ENCODE measurements at places on chromosomes 13 and 19.

DNA sequence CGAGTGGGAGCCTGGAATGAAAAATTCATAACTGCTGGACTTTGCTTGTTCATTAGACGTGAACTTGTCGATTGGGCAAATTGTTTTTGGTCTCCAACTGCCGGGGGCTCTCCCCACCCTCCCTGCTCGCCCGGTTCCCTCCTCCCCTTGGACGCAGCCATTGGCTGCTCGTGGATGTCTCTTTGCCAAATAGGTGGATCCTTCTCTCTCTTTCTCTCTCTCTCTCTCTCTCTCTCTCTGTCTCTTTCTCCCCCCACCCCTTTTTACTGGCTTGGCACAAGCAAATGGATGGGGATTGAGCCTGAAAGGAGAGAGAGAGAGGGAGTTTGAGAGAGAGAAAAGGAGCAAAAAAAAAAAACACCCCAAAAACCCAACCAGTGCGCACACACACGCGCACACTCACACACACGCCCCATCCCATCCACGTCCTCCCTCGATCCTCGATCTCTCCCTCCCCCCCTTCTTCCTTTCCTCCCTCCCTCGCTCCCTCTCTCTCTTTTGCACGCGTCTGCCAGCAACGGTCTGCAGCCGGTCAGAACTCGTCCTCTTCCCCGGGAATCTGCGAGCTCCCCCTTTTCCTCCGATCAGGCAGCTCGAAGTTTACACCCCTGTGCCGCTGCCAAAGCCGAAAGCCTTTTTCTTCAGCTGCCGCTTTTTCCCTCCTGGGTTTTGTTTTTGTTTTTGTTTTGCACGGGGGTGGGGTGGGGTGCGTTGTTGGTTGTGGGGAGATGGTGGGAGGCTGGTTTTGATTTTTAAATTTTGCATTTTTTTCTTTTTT, 27.8 kb downstream of the NFIX start:
- peak; percentile 61 for DNase-seq

- DNase-seq, result no peak
These were observed 7.5 kb upstream of the TNFSF14 start for GRCh38 chr19:6677495-6677882.

DNA sequence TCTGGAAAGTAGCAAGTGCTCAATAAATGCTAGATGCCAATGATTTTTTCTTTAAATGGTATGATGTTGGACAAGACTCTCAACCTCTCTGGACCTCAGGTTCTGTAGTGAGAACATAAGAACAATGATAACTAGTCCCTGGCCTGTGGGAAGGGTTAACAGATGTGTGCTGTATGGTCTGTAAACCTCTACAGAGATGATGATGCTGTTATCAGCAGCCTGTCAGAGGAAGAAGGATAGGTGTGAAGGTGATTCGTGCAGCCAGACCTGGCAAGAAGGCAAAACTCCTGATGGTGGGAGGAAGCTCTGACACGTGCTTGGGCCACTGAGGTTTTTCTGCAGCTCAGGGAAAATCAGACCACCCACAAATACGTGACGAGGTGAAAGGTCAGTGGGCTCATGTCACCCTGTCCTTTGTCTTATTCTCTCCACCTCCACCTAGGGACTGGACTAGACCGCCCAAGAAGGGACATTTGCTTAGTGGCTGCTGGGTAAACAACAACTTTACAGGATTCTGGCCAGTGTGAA, 36.7 kb upstream of the UBL3 start:
- DNase-seq, result no peak

GRCh38 chr19:18682807-18683108, 722 bp upstream of the CRTC1 start:
- DNase-seq, result no peak

DNA sequence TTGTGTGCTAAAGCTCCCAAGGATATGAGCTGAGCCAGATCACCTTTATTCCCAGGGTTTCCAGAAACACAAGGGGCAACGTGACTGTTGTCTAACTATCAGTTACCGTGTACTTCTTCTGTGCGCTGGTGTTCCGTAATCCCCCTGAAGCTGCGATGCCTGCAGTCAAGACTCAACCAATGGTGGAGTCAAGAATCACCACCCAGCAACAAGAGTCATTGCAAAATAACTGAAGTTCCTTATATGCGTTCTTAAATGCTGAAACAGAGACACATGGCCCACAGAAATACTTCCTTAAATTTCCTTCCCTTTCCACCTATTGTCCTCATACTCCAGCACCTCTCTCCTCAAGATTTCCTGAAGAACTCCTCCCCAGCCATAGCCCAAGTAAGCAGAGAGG, 200.2 kb downstream of the KATNAL1 start:
- DNase-seq, result no peak

DNA sequence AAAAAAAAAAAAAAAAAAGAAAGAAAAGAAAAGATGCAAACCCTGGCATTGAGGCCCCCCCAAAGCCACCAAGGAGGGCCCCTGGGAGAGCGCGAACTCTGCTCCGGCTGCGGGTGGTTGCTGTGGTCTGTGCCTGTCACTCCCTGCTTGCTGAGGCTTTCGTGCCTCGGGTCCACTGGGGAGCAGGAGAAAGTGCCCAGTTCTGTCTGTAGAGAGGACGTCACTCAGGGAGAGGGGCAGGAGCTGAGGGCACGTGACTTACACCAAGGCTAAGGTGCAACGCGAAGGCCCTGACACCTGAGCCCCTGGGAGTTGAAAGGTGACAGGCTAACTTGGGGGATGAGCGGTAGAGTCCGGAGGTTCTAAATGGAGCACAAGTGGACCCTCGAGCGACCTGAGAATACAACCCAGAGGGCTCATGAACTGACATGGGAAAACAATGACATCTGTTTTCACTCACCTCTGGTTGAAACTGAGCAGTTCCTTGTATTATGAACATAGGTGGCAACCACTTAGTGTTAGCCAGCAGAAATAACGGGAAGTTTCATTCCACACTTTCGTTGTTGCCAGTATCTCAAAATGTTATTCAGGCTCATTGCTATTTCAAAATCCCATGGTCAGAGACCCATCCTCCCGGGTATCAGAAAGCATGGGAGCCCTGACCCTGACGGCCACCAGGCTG, 69.2 kb upstream of the TM9SF2 start:
- no peak for DNase-seq

DNA sequence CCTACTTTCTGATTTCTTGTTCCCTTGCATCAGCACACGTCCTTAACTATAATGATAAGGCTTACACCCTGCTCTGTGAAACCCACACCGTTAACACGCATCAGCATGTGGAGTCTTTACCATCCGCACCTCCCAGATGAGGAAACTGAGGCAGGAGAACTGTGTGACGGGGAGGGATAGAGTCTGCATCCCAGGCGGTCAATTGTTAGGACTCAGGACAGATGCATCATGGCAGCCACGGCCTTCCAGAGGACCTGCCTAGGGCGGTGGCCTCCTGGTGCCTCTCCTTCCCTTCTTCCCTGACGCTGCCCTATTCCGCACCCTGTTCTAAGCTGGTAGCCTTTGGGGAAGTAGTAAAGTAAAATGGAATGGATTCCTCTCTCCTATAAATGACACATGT, 326.0 kb downstream of the TEX29 start:
- no peak for DNase-seq

- peak; percentile 56 for DNase-seq
These were observed 14.0 kb downstream of the ARHGAP33 start for GRCh38 chr19:35789195-35789977.

DNA sequence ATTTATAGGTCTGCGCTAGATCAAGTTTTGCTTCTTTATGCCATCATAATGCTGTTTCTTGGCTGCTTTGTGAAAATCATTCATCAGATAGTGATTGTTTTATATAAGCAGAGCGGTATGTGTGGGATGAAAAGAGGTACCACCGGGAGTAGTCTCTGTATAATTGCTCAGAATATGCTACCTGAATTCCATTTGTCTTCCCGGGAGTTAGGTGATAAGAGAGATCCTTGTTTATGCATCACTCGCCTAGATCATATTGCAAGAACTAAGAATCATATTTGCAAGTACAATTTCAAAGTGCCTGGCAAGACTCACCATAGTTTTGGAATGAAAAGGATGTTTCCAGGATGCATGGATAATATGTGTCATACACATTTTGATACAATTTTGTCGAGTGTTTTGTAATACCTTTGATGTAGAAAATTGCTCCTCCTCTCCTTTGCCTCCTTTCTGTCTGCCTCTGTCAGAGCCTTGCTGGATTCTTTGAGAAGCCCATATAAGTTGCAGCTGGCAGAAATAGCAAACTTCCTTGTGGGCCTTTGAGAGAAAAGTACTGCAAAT, 1306.0 kb upstream of the SLC10A2 start:
- DNase-seq, result no peak

DNA sequence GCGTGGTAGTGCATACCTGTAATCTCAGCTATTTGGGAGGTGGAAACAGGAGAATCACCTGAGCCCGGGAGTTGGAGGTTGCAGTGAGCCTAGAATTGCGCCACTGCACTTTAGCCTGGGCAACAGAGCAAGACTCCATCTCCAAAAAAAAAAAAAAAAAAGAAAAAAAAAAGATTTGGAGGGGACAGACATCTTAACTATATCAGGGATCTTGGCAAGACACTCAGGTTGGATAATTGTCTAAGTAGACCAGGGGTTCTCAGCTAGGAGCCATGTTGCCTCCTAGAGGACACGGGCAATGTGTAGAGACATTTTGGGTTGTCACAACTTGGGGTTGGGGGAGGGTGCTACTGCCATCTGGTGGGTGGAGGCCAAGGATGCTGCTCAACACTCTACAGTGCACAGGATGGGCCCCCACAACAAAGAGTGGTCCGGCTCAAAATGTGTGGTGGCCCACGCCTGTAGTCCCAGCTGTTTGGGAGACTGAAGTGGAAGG, 1.9 kb upstream of the ZNF580 start:
- no peak for DNase-seq

DNA sequence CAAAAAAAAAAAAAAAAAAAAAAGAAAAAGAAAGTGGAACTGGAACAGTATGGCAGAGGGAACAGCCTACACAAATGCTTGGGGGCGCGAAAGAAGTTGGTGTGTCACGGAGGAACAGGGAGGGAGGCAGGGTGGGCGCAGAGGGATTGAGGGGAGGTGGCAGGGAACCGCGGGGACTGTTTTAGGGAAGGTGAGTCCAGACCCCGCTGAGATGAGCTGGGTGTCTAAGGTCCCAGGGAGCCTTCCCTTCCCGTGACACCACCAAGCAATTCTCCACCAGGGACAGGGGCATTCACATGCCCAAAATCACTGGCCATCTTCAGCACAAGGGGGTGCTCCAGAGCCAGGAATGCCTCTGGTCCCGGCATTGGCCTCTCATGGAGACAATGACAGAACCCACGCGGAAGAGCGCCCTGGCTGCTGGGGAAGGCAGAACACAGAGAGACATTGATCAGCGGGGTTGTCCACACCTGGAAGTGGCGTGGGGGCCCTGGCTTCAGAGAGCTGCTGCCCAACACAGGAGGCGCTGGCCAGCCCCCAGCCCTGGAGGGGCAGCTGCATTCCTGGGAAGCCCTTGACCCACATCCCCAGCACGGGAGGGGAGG, 6.9 kb downstream of the PEAK3 start:
- DNase-seq, result peak; percentile 90

DNA sequence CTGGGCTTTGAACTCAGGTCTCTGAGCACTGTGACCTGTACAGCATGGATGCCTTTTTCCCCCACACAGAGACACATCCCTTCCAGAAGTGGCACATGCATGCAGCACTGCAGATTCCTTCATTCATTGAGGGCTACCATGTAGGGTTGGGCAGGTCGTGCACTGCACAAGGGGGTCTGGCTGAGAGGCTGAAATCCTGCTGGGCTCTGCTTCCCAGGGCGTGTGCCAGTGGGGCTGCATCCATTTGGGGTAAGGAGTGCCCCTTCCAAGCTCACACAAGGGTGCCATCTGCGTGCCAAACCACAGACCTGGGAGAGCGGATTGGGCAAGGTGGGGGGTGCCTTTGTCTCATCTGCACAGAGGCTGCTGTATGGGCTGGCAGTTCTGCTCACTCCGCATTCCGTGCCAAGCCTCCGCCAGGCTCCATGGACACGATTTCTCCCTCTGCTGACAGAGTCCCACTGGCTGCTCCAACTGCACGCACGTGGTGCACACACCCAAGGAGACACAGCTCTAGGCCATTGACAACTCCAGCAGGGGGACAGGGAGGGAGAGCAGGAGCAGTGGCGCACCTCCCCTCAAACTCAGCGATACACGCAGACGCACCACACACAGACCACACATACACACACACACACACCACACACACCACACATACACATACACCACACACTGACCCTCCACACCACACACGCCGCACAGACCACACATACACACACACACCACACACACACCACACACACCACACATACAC, 4.5 kb upstream of the SHISA7 start:
- peak; percentile 71 for DNase-seq

GRCh38 chr13:35470671-35471661, 5.5 kb downstream of the MAB21L1 start:
- no peak for DNase-seq

- DNase-seq, result no peak
These were observed at the start of gene CCDC106 for GRCh38 chr19:55647732-55648584. CCDC106 (plus strand) TSS chr19:55648212; CDS start chr19:55649047, 835 bp downstream.

DNA sequence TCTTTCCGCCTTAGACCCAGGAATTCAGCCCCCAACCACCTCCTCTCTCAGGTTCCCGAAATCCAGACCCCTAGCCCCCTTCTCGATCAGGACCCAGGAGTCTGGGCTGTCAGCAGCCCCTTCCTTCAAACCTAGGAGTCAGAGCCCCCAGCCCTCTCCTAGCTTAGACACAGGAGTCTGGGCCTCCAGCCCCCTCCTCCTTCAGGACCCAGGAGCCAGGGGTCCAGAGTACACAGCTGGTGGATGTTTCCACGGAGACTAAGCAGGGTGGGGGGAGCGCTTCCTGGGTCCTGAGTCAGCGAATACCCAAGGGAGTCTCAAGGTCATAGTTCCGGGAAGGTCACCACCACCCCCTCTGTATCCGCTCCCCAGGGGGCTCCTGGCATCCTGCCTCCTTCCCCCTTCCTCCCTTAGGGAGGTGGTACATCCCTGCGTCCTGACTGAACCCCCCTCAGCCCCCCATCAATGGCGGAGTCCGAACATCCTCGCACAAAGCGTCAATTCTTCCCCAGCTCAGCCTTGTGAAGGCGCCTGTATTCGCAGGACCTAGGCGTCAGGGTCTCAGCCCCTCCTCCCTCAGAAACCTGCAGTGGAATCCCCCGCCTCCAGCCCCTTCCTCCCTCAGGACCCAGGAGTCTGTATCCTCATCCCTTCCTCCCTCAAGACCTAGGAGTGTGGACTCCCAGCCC, 4.6 kb downstream of the CADM4 start:
- no peak for DNase-seq

All from 8988T (cell line).